ENCODE measurements at places on chromosomes 7 and 10. TPM values are rescaled to one million over a fixed set of nuclear protein-coding genes. Genes with fewer than 3 reads are reported as not detected.

LRRTM3 gene
- total RNA-seq, result 14.7 TPM

ZNF488 gene
- total RNA-seq, result 0.41 TPM

HTRA1 gene
- total RNA-seq, result 41.2 TPM

CYP2C8 gene
- total RNA-seq, result 1.2 TPM

NPY4R gene
- total RNA-seq, result not detected

PALD1 gene
- total RNA-seq, result 6.9 TPM

BICC1 gene
- 4.5 TPM for total RNA-seq

PIK3CG gene
- 1.6 TPM for total RNA-seq

SLC18A3 gene
- total RNA-seq, result under 0.01 TPM

SPDYE6 gene
- total RNA-seq, result not detected

WDR86 gene
- 49.7 TPM for total RNA-seq

GNGT1 gene
- total RNA-seq, result not detected

CPA1 gene
- total RNA-seq, result not detected

AGFG2 gene
- 2.0 TPM for total RNA-seq

NOS3 gene
- 0.82 TPM for total RNA-seq

CTBP2 gene
- total RNA-seq, result 32.6 TPM

STEAP1B gene
- total RNA-seq, result 2.4 TPM

AKR1D1 gene
- not detected for total RNA-seq

FZD1 gene
- 6.9 TPM for total RNA-seq

C7orf25 gene
- 8.6 TPM for total RNA-seq

MRC1 gene
- 3.7 TPM for total RNA-seq

SSC4D gene
- 1.6 TPM for total RNA-seq

EBF3 gene
- total RNA-seq, result 0.82 TPM

CRYGN gene
- total RNA-seq, result under 0.01 TPM

CD36 gene
- 22.0 TPM for total RNA-seq

SLC18A2 gene
- total RNA-seq, result under 0.01 TPM

NRP1 gene
- total RNA-seq, result 49.3 TPM

MOSPD3 gene
- 9.0 TPM for total RNA-seq

OR6B1 gene
- not detected for total RNA-seq

RBP4 gene
- total RNA-seq, result 9.0 TPM

TLX1 gene
- total RNA-seq, result not detected

NEUROG3 gene
- not detected for total RNA-seq

MBLAC1 gene
- 4.9 TPM for total RNA-seq

A1CF gene
- total RNA-seq, result not detected

FEZF1 gene
- total RNA-seq, result not detected
